ENCODE measurements at places on chromosomes 6 and 20.

DNA sequence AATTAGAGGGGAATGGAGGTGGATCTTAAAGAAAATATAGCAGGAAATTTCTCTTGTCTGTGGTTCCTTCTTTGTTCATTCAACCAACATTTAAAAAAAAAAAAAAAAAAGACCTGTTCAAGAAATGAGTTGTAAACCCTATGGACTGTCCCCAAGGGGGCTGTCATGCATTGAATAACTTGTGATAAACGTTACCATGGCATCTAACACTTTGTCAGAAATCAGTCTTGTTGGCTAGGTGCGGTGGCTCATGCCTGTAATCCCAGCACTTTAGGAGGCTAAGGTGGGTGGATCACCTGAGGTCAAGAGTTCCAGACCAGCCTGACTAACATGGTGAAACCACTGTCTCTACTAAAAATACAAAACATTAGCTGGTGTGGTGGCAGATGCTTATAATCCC, 381.7 kb downstream of the BCKDHB start:
- no peak for DNase-seq

DNA sequence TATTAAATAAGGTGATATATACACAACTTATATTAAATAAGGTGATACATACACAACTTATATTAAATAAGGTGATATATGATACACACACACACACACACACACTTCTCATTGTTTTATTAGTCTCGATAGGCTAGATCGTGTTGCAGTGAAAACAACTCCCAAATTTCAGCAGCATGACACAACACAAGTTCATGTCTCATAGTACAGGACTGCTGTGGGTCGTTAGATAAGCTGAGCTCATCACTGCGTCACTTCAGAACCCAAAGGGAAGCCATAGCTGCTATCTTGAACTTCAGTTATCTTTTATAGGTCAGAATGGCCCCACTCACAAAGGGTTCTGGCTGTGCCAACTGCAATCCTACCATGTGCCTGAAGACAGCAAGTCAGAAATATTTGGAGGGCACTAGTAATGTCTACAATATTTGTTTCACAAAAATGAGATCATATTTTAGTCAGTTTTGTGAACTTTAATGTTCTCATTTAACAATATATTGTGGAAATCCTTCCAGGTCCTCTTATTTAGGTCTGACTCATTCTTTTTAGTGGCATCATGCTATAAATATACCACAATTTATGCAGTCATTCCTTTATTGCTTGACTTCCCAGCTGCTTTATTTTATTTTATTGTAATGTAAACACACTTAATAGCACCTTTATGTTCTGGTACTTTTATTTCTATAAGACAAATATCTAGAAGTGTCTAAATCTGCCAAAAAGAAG, 290.2 kb downstream of the PHACTR1 start:
- peak; percentile 92 for DNase-seq

- DNase-seq, result no peak
Measured at GRCh38 chr6:52644253-52644652, 26.7 kb upstream of the TMEM14A start.

DNA sequence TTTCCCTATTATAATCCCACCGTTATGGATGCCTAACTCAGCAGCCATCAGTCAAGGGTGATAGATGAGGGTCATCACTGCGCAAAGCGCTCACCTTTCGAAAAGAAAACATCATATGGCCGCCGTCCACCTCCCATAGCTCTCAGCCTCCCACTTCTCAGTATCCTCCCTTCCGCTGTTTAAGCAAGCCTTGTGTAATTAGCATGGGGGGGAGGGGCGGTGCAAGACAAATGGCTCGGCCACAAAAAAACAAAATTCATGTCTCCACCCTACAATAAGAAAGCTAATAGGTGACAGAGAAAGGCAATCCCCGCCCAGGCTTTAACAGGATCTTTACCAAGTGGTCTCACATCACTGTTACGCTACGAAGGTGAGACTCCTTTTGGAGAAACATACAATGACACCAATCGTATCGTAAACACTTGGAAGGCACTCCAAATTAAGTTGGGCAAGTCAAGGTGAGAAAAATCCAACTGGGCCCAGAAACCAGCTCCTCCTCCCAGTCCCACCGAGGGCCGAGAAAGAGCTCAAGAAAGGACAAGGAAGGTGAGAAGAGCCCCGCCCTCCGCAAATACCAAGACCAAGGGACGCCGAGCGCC, 645 bp downstream of the DDX39B start:
- peak; percentile 82 for DNase-seq
